ENCODE measurements at places on chromosomes 5 and 9.

- no peak for DNase-seq
These were observed 98.4 kb downstream of the LIX1 start for GRCh38 chr5:97044052-97044451.

DNA sequence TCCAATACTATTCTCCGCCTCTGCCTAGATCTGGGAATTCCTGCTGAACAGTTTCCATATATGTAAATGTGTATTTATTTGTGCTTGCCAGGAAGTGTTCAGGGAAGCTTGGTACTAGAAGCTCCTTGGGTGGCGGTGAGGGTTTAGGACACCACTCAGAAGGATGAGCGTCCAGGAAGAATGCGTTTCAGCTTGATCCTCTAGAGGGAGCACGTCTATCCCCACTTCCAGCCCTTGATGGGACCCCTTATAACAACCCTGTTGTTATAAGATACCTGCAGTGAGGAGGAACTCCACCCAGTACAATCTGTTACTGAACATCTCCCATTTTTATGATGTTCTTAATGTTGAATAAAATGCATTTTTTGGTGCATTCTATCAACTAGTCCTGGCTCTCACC is 88.9 kb downstream of the CYFIP2 start:
- no peak for DNase-seq

DNA sequence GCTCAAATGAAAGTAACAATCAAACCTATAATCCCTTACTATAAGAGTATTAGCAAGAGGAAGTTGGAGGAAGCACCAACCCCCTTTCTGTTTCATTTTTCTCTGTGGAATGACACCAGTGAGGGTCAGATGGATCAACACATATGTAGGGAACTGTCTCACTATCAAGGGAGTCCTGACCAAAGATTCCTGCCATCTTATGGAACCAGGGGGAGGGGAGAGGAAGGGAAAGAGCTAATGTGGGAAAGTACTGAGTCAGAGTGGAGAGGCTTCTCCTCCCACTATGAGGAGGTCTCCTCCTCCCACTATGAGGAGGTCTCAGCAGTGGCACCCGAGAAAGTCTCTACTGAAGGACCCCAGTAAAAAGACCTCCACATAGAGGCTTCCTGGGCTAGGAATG is 73.3 kb upstream of the PCSK1 start:
- DNase-seq = no peak

GRCh38 chr5:152532714-152533113 is 127.6 kb upstream of the NMUR2 start:
- DNase-seq = peak; percentile 51

DNA sequence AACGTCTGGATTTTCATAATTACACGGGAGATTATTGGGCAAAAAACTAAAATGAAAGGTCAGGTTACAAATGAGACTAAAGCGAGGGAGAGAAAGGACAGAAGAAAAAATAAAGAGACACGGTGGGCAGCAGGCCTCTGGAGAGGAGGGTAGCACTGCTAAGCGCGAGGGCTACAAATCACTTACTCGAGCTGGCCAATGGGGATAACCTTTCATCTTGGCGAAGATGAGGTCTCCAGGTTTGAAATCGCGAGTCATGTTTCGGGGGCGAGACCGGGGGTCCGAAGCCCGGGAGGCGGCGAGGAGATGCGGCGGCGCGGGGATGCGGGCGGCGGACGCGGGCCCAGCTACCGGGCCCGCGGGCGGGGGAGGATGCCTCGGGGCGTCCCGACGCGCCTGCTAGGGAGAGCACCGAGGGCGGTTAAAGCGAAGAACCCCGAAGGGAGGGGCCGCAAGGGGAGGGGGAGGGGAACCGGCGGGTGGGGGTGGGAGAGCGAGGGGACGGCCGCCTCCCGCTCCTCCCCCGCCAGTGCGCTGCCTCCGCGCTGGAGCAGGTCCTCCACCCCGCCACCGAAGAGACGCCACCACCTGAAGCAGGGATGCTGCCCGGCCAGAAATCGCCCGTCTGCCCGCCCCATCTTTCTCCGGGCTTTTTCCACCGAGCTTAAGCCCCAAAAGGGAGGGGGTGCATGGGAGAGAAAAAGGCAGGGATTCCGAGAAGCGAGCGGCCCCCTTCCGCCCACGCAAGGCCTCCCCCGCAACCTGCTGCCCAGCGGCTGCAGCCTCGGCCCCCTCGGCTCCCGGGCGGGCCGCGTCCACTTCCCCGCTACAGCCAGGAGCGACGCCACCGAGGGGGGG is 610 bp downstream of the PSIP1 start:
- peak; percentile 67 for DNase-seq

DNA sequence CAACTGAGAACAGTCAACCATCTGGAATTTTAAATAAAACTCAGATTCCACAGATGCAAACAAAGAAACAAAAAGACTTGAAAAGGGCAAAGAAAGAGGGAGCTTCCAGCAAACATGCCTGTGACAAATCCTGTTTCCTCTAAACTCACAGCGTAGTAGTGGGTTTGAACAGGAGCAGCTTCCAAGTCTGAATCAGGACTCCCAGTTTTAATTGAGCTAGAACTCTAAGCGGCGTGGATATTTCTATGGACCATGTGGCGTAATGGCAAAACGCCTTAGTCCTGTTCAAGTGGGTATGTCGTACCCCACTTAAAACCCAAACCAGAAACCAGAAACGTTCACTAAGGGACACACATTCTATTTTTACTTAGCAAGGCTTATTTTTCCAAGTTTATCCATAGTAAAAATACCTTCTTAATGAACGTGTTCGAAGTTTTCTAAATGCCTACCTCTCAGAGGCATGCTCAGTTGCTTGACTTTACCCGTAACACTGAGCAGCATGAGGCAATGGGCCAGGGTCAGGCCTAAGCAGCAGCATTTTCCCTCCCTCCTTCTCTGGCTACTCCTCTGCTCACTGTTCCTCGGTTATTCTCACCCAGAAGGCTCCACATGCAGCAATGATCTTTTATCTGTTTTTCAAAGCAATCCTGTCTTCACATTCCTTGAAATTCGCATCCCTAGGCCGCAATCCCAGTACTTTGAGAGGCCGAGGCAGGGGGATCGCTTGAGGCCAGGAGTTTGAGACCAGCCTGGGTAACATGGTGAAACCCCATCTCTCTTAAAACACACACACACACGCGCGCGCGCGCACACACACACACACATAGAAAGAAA is 77.9 kb downstream of the FNBP1 start:
- no peak for DNase-seq

GRCh38 chr5:154756868-154757813 is 2.0 kb downstream of the LARP1 start:
- no peak for DNase-seq

- DNase-seq = no peak
These were observed 110.1 kb upstream of the IRX2 start for GRCh38 chr5:2861605-2862004.

GRCh38 chr9:86783884-86784283 is 163.4 kb downstream of the GAS1 start:
- no peak for DNase-seq

GRCh38 chr9:99753436-99753835 is 68.2 kb upstream of the NR4A3 start:
- DNase-seq = no peak

DNA sequence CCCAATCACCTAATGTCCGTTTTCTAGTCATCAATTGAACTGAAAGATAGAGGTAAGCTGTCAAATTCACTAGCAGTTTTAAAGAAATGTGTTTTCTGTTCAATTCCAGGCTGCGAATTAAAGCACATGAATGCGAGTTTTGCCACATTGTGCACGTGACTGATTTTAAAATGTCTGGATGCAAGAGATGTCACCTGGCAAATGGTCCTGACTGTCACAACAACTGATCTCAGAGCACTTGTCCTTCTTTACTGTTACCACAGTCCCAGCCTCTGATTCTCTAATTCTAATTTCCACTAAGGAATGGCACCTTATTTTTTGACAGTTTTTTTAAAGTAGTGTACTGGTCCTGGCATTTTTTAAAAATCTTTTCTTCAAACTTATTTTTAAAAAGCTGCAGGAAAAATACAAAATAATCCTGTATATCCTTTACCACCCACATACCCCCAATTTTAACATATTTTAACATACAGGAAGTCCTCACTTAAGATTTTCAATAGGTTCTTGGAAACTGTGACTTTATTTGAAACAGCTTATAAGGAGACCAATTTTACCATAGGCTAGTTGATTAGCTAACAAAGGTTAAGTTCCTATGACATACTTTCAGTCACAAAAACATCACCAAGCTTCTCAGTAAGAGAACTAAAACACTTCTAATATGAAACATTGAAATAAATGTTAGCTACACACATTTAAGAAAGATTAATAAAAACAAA is 1364.3 kb downstream of the EFNA5 start:
- DNase-seq = no peak

DNA sequence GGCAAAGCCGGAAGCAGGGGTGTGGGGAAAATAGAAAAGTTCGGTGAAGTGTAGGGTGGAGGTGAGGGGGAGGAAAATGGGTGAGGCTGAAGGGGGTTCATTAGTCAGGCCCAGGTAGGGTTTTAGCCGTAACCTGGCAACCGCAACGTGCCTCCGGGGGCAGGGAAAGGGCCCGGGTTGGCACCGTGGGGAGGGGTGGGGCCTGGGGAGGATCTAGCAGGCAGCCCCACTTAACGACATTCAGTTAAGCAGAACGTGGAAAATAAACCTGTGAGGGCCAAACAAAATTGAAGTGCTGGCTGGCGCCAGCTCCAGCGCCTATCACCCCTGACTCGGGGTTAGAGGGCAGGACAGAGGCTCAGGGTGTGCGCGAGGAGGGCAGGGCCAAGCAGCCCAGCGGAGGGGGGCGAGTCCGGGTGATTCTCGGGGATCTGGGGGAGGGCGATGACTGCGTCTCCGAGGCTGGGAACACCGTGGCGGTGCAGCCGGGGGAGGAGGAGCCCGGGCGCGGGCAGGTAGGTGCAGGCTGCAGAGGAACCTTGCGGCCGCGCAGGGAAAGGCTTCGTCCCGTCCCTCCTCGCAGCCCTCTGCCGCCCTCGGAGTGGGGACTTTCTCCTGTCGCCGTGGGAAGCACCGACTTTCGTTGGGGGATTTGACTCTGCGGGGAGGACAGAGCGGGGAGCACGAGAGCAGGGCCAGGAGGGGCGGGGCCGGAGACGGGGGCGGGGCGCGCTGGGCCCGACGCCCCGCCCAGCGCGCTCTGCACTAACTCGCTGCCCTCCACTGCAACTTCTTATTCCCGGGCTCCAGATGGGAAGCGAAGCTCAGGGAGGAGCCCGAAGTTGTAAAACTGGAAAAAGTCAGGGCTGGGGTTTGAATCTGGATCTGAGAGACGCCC is 5.1 kb downstream of the RGS14 start:
- peak; percentile 7 for DNase-seq

GRCh38 chr9:71791875-71792274 is 23.6 kb upstream of the CEMIP2 start:
- no peak for DNase-seq

DNA sequence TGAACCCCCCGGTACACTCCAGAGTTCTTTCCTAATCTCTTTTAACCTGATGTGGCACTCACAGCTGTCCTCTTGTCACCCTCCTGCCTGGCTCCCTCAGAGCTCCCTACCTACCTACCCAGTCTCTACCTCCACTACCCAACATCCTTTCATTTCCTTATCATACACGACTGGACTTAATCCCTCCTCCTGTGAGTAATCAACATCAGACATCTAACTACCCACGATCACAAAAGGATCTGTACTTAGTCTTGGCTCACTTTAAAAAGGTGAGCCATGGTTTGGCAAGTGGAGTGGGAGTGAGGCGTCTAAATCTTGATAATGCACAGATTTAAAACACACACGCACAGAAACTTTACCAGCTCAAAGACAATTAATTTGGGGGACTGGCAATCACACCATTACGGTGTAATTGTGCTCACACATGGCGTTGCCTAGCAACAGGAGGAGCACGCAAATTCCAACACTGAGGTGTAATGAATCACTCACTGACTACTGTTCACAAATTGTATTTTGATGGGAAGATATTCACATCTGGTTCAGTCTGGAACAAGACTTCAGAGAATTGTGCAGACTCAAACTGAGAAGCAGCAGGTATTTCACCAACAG is 235.9 kb downstream of the EPB41L4A start:
- DNase-seq = no peak

GRCh38 chr5:58046371-58046770 is 413.5 kb downstream of the PLK2 start:
- DNase-seq = no peak

- DNase-seq = no peak
These were observed 57.8 kb upstream of the RAI14 start for GRCh38 chr5:34598177-34598794.

GRCh38 chr5:38465061-38465460 is 91.4 kb downstream of the LIFR start:
- no peak for DNase-seq

DNA sequence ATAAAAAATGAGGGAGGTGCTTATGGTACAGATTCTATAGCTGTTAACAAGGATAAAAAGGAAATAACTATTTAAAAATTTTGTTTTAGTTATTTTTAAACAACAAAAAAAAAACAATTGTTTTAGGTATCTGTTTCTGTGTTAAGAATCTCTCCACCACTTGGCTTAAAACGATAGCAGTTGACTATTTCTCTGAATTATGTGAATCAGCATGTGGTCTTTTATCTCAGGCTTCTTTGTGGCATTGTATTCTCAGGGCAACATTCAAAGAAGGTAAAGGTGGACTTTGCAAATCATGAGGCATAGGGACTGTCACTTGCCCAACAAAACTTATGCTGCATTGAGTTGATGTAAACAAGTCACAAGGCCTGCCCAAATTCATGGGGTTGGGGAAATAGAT is 55.2 kb downstream of the ERBIN start:
- DNase-seq = no peak

DNA sequence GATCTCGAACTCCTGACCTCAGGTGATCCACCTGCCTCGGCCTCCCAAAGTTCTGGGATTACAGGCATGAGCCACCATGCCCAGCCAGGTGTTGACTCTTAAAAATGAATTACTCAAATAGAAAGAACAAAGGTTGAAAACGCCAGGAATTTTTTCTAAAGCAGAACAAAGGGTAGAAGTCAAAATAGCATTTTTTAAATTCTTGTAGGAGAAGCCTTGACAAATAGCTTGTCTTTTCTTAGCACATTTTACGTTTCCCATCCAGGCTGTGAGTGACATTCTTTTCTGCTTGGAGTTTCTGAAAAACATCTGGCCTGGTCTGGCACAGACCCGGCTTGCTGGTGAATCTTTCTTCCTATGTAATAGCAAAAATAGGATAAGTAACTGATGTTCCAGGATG is 169.4 kb upstream of the ZNF462 start:
- no peak for DNase-seq

GRCh38 chr9:26502311-26502710 is 390.3 kb downstream of the CAAP1 start:
- DNase-seq = no peak

DNA sequence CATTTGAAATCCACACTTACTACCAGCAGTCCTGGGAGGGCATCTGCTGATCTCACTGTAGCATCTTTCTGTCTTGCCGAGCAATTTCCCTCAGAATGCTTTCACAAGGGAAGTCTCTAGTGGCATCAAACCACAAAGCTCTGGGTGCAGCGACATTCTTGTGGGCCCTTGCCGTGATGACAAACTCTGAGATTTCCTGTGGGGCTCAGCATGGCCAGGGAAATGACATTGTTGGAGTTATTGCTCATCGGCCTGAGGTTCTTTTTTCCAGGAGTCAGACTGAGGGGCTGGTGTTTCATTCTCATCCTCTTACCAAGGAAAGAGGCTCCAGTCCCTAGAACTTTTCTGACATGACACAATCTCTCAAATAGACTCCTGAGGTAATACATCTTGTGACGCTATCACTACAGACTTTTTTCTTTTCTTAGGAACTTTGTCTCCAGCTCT is 51.4 kb downstream of the PFDN1 start:
- no peak for DNase-seq

Data from NCI-H1092 treated with DMSO at 0.1 percent for 48 hours (cell line).